ENCODE measurements at places on chromosomes 6 and 20. TPM values are rescaled to one million over a fixed set of nuclear protein-coding genes. Genes with fewer than 3 reads are reported as not detected.
A peak's percentile ranks its signal among the peaks of the same experiment; 100 is the strongest.

CST7 gene
- total RNA-seq: 3.8 TPM

CRISP3 gene
- total RNA-seq: 0.40 TPM

GJA10 gene
- total RNA-seq: not detected

OOEP gene
- not detected for total RNA-seq

ATRN gene
- 55.2 TPM for total RNA-seq

DLL1 gene
- total RNA-seq: 9.6 TPM

NDUFAF4 gene
- total RNA-seq: 32.8 TPM

ENPP5 gene
- 0.31 TPM for total RNA-seq

FAM83B gene
- 0.07 TPM for total RNA-seq

GRCh38 chr20:22159276-22159675 lies 425.1 kb downstream of the FOXA2 start:
- no peak overlapping the region for H3K27ac ChIP-seq
- no peak for DNase-seq
- H3K27me3 ChIP-seq: no peaks in the 10 kb centered on the region

DNA sequence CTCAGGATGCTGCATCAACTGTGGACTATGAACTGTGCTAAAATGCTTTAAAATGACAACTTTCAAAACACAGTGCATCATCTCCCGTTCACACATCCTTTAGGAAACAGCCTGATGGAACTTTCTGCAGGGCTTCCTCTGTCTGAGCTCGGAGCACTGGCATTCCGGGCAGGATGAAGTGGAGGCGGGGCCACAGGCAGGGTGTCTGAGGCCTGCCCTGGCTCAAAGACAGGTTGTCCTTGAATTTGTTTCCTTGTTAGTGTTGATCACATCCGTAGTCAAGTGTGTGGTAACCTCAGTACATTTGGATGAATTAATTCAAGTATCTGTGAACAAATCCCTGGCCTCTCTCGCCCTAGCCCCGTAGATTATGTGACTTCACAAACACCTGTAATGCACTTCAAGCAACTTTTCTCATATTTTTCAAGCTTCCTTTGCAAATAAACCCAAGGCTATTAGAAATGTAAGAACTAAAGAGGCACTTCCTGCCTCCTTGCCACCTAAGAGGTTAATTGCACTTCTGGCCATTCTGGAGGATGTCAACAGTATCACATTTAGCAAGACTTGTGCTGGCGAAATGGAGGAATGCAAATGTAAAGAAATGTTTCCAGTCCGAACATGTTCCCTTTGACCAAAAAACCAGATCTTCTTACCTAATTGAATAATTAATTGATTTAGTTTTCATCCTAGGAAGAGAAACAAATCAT lies 3.1 kb downstream of the CD93 start:
- H3K27me3 ChIP-seq: no peaks in the 10 kb centered on the region
- peak overlapping the region; percentile 95 for H3K27ac ChIP-seq
- DNase-seq: peak; percentile 64

DNA sequence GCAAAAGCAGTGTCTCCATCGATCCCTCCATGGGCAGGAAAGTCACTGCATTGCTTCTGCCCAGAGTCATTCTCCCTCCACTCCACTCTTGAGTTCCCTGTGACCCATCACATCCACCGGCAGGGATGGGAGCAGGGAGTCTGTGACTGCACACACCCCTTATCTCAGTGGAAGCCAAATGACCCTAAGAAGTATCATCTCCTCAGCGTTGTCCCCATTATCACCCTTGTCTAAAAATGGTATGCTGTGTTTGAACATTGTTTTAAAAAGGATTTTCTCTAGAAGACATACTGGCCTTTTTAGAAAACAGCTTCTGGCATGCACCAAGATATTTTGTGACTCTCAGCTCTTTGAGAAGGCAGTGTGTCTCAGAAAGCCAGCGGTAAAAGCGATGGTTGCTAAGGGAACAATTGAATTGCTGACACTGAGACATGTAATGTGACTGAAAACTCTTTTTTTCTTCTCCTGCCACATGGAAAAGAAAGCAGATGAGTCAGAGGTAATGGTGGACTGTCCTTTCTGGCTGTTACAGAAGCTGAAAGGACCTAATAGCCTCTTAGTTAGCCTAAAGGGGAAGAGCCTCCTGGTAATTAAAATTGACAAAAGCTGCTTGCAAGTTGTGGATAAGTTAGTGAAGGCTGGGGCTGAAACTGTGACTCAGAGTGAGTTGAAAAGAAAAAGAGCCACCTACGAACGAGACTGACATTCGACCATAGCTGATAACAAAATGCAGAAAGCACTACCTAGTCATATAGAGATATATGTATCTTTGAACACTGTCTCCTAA lies 120.5 kb downstream of the MAP3K7 start:
- no peaks in the 10 kb centered on the region for H3K27me3 ChIP-seq
- no peak for DNase-seq

DNA sequence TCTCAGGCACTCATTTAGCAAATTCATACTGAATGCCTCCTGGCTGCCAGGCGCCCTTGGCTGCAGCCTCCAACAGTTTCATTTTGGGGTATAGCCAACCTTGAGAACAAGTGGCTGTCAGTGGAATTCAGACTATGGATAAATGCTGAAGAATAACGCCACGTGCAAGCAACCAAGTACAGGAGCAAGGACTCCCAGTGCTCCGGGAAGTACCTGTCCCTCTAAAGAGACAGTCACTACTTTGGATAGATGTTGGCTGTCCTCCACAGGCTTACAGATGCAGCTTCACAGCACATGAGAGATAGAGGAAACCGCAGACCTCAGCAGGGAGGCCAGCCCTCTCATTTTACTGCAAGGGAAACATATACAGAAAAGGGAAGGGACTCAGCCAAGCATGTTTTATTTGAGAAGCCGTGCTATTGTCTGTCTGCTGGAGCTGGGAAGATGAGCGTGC lies 658.2 kb downstream of the PTPRT start:
- H3K27ac ChIP-seq: no peak overlapping the region
- H3K4me1 ChIP-seq: no peaks in the 10 kb centered on the region
- H3K36me3 ChIP-seq: no peaks in the 10 kb centered on the region

DNA sequence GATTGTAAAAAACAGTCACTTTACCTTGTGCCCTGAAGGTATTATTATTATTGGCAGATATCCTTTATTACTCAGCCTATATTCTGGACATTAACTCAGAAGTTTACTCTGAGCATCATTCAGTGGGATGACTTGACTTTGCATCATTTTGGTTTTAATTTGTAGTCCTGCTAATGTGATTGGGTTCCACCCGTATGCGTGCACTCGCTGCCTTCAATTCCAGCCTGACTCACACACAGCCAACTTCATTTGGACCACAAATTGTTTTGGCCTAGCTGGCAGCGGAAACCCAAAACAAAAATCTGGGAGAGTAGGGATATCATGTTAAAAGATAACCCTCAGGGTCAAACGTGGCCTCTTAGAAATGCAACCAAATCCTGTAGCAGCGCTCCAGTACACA lies 704.4 kb upstream of the SLC35B3 start:
- H3K4me1 ChIP-seq: no peaks in the 10 kb centered on the region
- H3K4me3 ChIP-seq: peak overlapping the region; percentile 40
- H3K27me3 ChIP-seq: no peaks in the 10 kb centered on the region
- peak overlapping the region; percentile 83 for H3K27ac ChIP-seq

GRCh38 chr20:20786428-20786827 lies 74.0 kb upstream of the RALGAPA2 start:
- DNase-seq: no peak
- H3K27ac ChIP-seq: no peak overlapping the region
- H3K36me3 ChIP-seq: no peaks in the 10 kb centered on the region
- no peak overlapping the region for H3K4me3 ChIP-seq

- H3K27ac ChIP-seq: no peak overlapping the region
- DNase-seq: no peak
- no peak overlapping the region for H3K4me3 ChIP-seq
- H3K27me3 ChIP-seq: no peaks in the 10 kb centered on the region
- no peaks in the 10 kb centered on the region for H3K4me1 ChIP-seq
These were observed 90.6 kb upstream of the SYNDIG1 start for GRCh38 chr20:24378661-24379483.

DNA sequence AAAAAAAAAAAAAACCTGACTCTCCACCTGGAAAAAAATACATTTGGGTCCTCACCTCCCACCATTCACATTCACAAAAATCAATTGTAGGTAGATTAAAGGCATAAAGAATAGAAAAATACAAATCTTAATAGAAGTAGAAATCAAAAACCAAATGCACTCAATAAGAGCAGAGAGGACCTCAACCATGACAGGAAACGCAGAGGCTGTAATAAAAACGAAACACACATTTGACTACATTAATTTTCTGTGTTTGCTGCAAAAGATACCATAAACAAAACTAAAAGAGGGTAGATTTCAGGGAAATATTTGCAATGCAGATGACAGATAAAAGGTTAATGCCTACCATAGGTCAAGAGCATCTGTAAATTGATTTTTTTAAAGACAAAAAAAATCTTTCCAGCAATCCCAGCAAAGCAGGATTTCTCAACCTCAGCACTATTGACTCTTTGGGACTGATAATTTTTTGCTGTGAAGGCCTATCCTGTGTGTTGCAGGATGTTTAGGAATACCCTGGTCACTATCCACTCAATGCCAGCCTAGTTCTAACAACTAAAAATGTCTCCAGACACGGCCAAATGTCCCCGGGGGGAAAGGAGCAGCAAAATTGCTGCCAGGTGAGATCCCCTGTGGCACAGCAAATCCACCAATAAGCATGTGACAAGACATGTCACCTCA lies 9.1 kb downstream of the ETV7 start:
- H3K27ac ChIP-seq: no peak overlapping the region
- DNase-seq: no peak
- H3K4me3 ChIP-seq: no peak overlapping the region
- H3K4me1 ChIP-seq: peaks cover 8% of the 10 kb centered on the region
- H3K27me3 ChIP-seq: no peaks in the 10 kb centered on the region

GRCh38 chr20:36384022-36384619 lies 78.0 kb downstream of the DLGAP4 start:
- no peaks in the 10 kb centered on the region for H3K27me3 ChIP-seq
- no peak overlapping the region for H3K4me3 ChIP-seq
- no peak overlapping the region for H3K27ac ChIP-seq
- no peaks in the 10 kb centered on the region for H3K4me1 ChIP-seq
- no peaks in the 10 kb centered on the region for H3K36me3 ChIP-seq

GRCh38 chr6:149888093-149888492 lies 9.8 kb downstream of the RAET1E start:
- H3K4me3 ChIP-seq: no peak overlapping the region
- H3K36me3 ChIP-seq: no peaks in the 10 kb centered on the region
- H3K27ac ChIP-seq: no peak overlapping the region
- DNase-seq: no peak

DNA sequence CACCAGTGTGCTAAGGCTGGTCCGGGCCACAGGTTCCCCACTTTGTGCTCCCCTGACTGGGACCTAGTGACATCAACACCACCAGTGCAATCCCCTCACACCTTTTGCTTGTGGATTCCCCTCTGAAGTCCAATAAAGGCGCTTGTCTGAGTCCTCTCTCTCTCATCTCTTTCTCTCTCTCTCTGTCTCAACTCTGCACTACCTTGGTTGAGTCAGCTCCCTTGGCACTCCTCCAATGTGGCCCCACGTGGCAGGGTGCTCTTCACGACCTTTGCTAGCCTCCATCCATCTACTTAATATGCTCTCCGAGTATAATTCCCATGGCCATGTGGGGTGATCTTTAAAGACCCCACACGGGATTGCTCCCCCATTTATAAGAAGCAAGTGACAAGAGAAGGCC lies 385.0 kb downstream of the CD83 start:
- no peak overlapping the region for H3K27ac ChIP-seq
- H3K4me3 ChIP-seq: no peak overlapping the region
- no peaks in the 10 kb centered on the region for H3K27me3 ChIP-seq

- no peak overlapping the region for H3K27ac ChIP-seq
- H3K4me1 ChIP-seq: no peaks in the 10 kb centered on the region
- no peak for DNase-seq
- H3K36me3 ChIP-seq: no peaks in the 10 kb centered on the region
- H3K4me3 ChIP-seq: no peak overlapping the region
These were observed 162.6 kb downstream of the DNAH8 start for GRCh38 chr6:38877721-38878120.

DNA sequence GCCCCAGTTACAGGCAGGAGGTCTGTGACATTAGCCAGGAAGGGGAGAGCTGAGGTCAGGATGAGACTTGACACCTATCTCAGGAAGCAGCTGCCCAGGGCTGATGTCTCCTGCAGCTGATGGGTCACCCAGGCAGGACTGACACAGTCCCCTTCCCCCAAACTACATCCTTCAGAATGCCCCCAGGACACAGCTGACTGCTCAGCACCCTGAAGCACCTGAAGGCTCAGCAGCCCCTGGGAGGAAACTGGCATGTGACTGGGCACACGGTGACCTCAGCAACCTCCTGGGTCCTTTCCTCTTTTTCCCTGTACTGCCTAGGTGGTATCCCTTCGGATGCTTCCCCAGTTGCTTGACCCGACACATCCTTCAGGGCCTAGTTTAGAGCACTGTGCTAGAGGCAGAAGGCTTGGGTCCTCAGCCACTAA lies 1.9 kb downstream of the SDC4 start:
- peak overlapping the region; percentile 78 for H3K4me3 ChIP-seq
- H3K27ac ChIP-seq: peak overlapping the region; percentile 97
- H3K36me3 ChIP-seq: no peaks in the 10 kb centered on the region
- H3K4me1 ChIP-seq: peaks cover 25% of the 10 kb centered on the region
- H3K27me3 ChIP-seq: no peaks in the 10 kb centered on the region

GRCh38 chr20:48070991-48071652 lies 285.8 kb upstream of the SULF2 start:
- no peak overlapping the region for H3K27ac ChIP-seq
- H3K4me1 ChIP-seq: no peaks in the 10 kb centered on the region
- H3K27me3 ChIP-seq: no peaks in the 10 kb centered on the region
- H3K4me3 ChIP-seq: no peak overlapping the region
- no peak for DNase-seq
- H3K36me3 ChIP-seq: no peaks in the 10 kb centered on the region

DNA sequence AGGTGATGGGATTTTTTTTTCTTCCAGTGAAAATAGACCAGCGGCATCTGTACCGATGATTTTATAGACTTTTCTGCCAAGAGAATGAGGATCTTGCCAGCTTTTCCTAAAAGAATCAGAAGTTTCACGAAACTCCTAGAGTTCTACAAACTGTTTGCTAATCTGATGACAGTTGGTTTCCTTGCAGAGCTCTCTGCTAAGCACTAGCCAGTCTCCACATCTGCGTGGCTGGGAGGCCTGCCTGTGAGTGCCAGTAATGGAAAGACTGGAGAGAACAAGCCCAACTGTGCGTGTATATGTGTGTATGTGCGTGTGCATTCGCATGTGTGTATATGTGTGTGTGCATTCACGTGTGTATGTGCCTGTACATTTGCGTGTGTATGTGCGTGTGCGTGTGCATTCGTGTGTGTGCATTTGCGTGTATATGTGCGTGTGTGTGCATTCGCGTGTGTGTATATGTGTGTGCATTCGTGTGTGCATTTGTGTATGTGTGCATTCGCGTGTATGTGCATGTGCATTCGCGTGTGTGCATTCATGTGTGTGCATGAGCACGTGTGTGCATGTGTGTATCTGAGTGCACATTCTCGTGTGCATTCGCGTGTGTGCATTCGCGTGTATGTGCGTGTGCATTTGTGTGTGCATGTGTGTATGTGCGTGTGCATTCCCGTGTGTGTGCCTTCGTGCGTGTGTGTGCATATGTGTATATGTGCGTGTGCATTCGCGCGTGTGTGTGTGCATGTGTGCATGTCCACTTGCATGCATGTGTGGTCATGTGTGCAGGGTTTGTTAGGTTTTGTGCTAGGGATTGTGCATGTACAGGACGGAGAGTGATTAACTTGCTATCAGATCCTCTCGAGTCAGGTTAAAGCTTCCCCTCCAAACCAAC lies 379.4 kb downstream of the TAF4 start:
- no peak overlapping the region for H3K27ac ChIP-seq
- H3K4me3 ChIP-seq: no peak overlapping the region
- DNase-seq: no peak
- no peaks in the 10 kb centered on the region for H3K4me1 ChIP-seq
- no peaks in the 10 kb centered on the region for H3K36me3 ChIP-seq

Measured in right lobe of liver (tissue), 6 donors.